HCEC 1CT (cell line): ENCODE measurements at places on chromosomes 16 and 17.

GRCh38 chr17:18976201-18976600 lies 24.2 kb downstream of the SLC5A10 start:
- DNase-seq, result no peak

DNA sequence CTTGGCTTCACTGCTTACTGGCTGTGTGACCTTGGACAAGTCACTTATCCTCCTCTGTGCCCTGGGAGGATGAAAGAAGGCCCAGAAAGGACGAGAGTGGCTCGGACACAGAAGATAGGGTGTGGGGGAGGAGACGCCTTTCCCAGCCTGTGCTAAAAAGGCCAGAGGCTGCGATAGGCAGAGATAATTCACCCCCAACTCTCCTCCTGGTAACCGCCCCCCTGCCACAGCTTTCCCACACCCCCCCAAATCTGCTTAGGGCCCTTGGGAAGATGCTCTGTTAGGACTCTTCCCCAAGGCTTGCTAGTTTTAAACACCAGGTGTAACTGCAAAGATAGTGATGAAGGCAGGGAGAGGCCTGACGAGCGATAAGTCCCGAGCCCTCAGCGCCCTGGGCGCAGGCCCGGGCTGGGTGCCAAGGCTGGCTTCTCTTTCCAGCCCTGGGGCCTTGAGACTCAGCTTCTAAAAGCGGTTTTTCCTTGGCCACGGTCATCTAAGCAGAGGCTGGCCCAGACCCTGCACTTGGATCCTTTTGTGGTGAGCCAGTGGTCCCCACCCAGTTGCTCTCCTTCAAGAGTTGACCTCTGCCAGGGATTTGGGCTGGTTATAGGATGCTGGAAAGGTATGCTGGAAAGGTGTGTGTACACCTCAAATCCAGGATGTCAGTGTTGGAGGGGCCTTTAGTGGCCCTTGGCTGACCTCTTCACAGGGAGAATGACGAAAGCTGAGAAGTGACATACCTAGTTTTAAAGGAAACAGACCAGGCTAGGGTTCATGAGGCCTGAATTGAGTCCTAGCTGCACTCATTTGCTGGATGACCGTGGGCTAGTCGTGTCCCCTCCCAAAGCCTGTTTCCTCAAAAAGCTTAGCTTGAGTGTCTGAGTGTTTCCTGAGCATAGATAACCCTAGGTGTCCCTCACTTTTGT lies 3.4 kb upstream of the PPP1R9B start:
- no peak for DNase-seq

GRCh38 chr17:77728871-77729270 lies 229.6 kb upstream of the TNRC6C start:
- DNase-seq, result no peak

GRCh38 chr17:7884581-7885366 lies 3.8 kb upstream of the CHD3 start:
- no peak for DNase-seq

- no peak for DNase-seq
Observed at GRCh38 chr17:3213587-3213986, 6.1 kb downstream of the OR1A1 start.

GRCh38 chr17:13640551-13640950 lies 38.8 kb upstream of the HS3ST3A1 start:
- no peak for DNase-seq

DNA sequence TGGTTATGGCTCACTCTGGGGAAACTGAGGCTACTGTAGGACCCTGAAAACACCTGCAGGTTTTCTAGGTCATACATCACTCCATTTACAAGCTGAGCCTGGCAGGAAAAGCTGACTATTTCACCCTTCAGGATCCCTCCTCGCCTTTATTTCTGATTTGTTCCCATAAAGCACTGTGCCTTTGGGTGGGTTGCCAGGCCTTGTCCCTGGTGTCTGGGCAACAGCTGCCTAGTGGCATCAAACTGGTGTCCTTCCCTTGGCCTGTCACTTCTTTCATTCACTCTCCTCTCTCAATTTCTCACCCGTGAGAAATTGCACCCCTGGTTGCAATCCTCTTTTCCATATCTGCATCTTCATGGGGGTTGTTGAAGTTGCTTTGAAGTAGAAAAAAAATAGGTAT lies 1.6 kb downstream of the MYL4 start:
- DNase-seq, result no peak

GRCh38 chr16:20905576-20905975 lies 5.0 kb downstream of the LYRM1 start:
- DNase-seq, result no peak

DNA sequence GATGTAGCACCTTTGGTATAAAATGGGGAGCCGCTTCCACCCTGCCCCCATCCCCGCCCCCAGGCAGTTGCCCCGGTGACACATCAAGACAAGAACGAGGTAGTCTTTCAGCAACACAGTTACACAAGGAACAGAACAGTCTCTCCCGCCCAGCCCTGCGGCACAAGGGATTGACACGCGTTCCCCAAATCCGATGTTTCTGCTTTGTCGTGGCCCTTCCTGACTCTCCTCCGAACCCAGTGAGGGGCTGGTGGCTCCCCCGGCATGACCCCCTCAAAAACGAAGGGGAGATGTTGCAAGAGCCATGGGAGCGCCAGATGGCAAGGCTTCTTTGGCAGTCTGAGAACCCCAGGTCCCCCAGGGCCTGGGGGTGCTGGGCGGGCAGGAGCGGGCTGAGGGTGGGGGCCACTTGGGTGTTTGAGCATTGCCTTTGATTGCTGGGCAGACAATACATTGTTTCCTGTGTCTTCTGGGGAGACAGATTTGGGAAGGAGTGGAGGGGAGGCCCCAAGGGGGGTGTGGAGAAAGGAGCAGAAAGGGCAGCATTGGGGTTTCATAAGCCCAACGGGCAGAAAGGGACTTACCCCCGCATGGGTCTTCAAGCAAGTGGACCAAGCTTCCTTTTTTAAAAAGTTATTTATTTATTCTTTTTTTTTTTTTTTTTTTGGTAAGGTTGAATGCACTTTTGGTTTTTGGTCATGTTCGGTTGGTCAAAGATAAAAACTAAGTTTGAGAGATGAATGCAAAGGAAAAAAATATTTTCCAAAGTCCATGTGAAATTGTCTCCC lies 16.6 kb downstream of the COL1A1 start:
- DNase-seq, result peak; percentile 57

DNA sequence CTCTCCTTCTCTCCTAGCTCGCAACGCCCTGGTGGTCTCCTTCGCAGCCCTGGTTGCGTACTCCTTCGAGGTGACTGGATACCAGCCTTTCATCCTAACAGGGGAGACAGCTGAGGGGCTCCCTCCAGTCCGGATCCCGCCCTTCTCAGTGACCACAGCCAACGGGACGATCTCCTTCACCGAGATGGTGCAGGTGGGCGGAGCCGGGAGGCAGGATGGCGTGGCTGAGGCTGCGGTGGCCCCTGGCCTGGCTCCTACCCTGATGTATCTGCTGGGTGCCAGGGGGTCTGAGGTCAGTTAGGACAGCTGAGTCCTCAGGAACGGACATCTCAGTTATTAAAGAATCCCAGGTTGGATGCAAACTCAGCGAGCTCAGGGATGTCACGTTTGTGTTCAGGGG lies 16.7 kb downstream of the SLC26A11 start:
- DNase-seq, result no peak

DNA sequence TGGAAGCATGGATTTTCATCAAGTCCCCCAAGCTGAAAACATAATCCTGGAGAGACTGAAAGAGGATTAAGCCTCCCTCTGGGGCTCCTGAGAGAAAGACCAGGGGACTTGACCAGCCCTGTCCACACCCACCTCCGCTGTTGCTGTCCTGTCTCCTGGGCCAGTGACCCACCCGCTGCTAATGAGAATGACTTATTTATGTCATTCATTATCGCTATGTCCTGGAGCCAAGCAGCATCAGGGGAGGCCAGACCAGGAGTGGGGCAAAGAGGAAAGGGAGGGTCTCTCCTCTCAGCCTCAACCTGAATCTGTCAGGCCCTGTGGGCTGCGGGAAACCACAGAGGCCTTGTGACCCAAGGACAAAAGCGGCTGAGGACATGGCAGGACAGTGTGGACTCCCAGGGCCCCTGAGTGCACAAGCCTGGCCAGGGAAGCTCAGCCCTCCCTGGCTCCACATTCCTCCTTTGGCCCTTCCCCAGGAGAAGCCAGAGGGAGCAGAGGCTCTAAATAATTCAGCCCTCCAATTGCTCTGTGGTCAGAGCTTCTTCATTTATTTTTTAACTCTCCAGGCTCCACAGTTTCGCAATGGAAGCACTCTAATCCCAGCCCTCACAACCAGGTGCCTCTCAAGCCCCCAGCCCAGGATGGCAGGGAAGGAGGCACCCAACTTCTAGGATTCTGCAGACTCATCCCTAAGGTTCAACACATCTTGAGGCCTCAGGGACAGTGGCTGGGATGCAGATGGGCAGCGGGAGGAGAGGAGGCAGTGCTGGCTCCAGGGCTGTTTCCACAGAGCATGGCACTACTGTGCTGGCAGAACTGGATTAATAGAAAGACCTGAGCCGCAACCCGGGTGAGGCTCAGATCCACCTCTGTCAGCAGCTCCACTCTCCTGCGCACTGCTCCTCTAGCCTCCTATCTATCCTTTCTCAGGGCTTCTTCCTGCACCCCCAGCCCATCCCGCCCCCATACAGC lies 19.1 kb downstream of the CUEDC1 start:
- DNase-seq, result peak; percentile 46

DNA sequence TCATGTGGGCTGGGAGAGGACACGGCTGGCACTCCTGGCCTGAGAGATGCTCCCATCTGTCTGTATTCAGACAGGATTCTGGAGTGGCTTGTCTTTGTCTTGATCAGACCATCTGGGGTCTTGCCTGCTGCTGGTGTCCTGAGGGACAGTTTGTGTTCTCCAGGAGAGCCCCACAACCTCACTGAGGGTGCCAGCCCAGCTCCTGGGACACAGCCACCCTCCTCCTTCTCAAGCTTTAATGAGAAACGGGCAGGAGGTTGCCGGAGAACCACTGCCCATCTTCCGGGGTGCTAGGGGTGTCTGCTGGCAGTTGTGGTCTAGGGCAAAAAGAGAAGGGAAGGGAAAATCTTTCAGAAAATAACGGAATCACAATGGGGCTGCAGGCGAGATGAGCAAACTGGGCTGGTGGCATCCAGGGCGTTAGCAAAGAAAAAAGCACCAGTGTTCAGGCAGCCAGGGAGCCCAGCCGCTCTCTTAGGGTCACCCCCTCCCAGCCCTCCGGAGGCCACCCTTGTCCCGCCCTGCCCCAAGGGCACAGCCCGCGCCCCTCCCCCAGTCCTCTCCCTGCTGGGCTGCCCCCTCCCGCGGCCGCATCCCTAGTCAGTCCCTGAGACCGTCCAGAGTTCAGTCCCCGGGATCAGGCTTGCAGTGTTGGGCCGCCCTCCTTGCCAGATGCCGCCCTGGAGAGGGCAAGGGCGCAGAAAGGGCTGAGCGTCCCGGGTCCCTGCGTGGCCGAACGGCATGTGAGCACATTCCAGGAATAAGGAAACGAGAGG lies 824.7 kb downstream of the KCNJ18 start:
- no peak for DNase-seq

DNA sequence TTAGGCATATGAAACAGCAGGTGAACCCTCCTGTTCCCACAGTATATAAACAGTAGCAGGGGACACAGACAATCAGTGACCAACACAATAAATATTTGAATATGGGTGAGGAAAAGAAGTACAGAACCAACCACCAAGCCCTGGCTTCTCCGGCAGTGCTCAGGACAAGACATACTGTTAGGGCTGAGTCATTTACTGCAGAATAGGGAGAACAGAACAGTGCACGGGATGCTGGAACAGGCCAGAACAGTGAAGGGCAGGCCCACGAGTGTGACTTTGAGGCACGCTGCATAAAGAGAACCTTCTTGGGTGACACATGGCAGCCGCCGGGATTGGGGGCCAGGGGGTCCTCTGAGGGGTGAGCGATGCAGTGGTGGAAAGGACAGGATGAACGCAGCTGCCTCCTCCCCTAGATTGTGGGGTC lies 160.4 kb downstream of the CMIP start:
- peak; percentile 57 for DNase-seq

- DNase-seq, result no peak
Observed at GRCh38 chr17:8611619-8612298, 18.8 kb downstream of the MYH10 start.

GRCh38 chr17:72719578-72720493 lies 372.7 kb downstream of the SLC39A11 start:
- DNase-seq, result no peak

GRCh38 chr17:41428591-41429291 lies 4.4 kb upstream of the KRT37 start:
- peak; percentile 45 for DNase-seq

DNA sequence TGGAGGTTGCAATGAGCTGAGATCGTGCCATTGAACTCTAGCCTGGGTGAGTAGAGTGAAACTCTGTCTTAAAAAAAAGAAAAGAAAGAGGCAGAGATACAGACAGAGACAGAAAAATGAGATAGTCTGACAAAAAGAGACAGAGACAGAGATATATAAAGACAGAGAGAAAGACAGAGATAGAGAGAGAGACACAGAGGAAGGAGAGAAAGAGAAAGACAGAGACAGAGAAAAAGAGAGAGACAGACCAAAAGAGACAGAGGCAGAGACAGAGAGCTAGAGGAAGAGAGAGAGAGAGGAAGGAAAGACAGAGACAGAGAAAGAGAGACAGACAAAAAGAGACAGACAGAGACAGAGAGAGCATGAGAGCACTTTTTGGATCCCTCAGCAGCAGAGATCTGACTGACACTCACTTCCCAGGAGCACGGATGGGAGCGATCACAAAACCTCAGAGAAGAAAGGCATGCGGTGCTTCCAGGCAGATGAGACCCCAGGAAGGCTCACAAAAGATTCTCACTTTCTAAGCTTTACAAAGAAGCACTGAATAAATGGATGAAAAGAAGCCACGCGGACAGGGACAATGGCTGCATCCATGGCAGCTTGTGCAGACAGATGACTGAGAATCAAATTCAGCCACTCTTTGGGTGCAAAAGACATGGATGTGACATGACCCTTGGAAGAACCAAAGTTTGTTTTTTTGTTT lies 38.6 kb upstream of the HS3ST2 start:
- no peak for DNase-seq

- no peak for DNase-seq
Observed at GRCh38 chr17:71883845-71884244, 237.0 kb upstream of the SOX9 start.

- DNase-seq, result no peak
Observed at GRCh38 chr17:46143827-46144236, 49.4 kb downstream of the KANSL1 start.

DNA sequence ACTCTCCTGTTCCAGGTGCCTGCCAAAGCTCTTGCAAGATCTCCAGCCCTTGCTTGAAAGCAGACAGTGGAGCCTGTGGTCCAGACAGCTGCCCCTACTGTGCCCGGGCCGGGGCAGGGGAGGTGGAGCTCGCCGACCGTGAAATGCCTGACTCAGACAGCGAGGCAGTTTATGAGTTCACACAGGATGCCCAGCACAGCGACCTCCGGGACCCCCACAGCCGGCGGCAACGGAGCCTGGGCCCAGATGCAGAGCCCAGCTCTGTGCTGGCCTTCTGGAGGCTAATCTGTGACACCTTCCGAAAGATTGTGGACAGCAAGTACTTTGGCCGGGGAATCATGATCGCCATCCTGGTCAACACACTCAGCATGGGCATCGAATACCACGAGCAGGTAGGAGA lies 17.7 kb downstream of the CACNA1G start:
- DNase-seq, result no peak
